HCT116 (cell line): ENCODE measurements at places on chromosomes 2 and 18. TPM values are rescaled to one million over a fixed set of nuclear protein-coding genes. Genes with fewer than 3 reads are reported as not detected.
A peak's percentile ranks its signal among the peaks of the same experiment; 100 is the strongest.

DNA sequence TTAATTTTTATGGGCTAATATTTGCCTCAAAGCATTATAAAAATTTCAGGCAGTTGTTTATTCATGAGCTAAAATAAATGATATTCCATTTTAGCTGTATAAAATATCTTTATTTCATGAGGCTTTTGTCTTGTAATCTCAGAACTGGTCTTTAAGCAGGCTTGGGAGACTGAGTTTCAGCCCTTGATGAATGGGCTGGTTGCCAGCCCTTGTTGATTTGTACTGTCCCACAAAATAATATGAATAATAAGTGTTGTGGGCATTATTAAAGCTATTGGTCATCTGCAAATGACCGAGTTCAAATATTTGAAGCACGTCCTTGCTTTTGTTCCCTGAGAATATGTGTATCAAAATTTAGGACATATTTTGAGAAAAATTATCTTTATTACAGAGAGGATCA is 18.2 kb downstream of the INPP1 start:
- DNase-seq: no peak

Gene GKN2
- not detected for total RNA-seq

Gene ACKR3
- 0.20 TPM for total RNA-seq

- DNase-seq: no peak
Measured at GRCh38 chr2:182542501-182543258, 115.8 kb upstream of the PDE1A start.

DNA sequence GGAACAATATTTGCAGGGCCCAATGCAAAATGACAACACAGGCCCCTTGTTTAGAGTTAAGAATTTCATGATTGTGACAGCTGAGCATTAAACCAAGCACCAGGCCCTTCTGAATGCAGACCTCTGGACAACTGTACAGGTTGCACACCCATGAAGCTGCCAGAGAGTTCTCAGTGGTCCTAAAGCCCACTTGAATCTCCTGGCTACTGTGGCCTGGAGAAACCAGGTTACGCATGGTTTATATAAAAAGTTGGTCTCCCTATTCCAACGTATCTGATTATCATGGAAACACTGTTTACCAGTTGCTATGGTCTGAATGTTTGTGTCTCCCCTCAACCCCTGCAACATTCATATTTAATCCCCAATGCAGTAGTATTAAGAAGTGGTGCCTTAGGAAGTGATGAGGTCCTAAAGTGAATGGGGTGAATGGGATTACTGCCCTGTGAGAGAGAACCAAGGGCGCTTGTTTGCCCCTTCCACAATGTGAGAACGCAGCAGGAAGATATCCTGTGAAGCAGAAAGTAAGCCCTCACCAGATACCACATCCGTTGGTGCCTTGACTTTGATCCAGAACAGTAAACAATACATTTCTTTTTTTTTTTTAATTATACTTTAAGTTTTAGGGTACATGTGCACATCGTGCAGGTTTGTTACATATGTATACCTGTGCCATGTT is 48.0 kb upstream of the ANXA4 start:
- no peak for DNase-seq

Gene TFCP2L1
- total RNA-seq: 8.4 TPM

DNA sequence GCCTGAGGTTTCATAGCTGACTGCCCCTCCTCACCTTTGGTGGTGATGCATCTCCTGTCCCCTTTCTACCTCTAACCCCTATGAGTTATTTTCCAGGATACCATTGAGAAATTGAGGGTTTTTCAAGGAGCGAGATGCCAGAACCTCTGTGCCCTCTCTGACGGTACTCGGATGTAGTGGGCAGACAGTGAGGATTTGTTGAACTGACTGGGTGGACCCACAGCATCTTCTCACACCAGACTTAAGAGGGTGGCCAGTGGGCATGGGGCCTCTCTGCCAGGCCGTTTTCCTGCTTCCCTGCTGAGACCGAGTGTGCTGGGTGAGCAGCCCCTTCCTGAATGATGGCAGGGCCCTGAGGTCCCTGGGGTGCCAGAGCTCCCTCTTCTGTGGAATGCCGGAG is 46.3 kb downstream of the ARHGEF4 start:
- no peak for DNase-seq

DNA sequence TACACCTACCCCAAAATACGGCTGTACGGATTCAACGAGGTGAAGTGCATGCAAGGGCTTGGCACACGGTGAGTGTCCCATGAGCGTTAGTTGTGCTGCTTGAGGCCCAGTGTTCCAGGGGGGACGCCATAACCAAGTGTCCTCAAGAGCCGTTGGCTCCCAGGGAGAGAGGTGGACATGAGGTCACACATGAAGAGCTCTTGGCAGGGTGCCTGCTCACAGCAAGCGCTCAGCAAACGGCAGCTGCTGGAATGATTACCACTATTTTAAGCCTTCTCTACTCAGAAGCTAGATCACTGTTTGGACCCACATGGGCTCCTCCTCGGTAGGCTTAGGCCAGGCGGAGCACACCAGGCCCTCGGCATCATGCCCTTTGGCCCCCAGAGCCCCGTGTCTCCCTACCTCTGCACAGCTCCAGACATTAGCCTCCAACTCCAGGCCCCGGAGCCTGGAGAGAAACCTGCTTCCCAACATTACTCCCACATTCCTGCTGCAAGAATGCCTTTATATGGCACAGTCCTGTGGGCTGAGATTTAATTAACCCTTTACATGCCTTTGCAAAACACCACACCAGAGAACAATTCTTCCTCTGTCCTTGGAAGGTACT is 68.4 kb upstream of the PPP1CB start:
- peak; percentile 26 for DNase-seq

DNA sequence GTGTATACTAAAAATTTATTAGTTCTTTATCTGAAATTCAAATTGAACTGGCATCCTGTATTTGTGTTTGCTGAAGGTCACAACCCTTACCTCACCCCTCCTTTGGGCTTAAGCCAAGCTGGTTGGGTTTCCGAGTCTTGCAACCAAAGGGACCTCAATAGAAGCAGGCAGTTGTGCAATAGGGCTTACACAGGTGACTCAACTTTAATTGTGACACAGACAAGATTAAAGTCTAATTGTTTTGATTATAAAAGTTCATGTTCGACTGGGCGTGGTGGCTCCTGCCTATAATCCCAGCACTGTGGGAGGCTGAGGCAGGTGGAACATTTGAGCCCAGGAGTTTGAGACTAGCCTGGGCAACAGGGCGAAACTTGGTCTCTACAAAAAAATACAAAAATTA is 71.5 kb downstream of the RAB31 start:
- DNase-seq: no peak

Gene TPO
- total RNA-seq: not detected

GRCh38 chr18:50849419-50849821 is 29.5 kb upstream of the ME2 start:
- no peak for DNase-seq

GRCh38 chr2:9251154-9252001 is 44.8 kb downstream of the ASAP2 start:
- no peak for DNase-seq

GRCh38 chr2:137182071-137182470 is 416.7 kb downstream of the THSD7B start:
- DNase-seq: no peak

GRCh38 chr2:158458617-158458920 is 1.8 kb downstream of the PKP4 start:
- no peak for DNase-seq

DNA sequence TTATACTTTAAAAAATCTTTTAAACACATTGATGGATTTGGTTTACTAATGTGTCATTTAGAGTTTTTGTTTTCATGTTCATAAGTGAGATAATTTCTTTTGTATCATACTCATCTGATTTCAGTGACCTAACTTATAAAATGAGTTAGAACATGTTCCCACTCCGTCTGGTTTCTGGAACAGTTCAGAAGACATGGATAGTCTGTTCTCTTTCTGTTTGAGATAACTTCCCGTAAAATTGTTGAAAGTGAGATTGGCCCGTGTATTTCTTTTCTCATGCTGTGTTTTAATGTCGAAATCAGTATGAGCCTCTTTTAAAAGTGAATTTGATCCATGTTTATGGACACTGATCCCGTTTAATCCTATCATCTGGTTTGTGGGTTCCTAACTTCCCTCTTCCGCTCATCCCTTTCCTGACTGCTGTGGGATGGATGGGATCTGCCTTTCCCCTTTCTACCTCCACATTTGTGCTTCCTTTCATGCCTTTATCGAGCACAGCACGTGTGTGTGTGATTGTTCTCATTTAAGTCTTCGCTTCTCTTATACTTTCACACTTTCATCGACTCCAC is 78.9 kb downstream of the COPS8 start:
- no peak for DNase-seq

Gene IL1RN
- 0.25 TPM for total RNA-seq

Gene CNTNAP5
- total RNA-seq: not detected

DNA sequence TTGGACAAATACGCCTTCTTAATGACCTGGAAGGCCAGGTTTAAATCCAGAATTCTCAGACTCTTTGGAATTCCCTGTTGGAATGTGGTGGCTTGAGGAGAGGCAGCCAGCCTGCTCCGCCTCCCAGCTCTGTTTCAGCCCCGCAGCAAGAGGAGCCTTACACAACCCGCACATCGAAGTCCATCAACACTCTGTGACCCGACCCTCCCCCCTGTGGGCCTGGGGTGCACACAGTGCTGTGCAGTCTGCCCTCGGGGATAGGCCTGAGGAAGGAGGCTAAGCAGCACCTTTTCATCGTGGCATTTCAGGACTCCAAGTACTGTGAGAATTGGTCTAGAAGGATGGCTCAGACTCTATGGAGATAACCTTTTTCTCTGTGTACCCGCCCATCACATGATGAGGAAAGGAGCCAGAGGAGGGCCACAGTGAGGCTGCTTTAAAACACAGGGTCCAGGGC is 73.7 kb downstream of the GREB1L start:
- DNase-seq: peak; percentile 28
